ENCODE measurements at places on chromosomes 5 and 9.
A peak's percentile ranks its signal among the peaks of the same experiment; 100 is the strongest.

DNA sequence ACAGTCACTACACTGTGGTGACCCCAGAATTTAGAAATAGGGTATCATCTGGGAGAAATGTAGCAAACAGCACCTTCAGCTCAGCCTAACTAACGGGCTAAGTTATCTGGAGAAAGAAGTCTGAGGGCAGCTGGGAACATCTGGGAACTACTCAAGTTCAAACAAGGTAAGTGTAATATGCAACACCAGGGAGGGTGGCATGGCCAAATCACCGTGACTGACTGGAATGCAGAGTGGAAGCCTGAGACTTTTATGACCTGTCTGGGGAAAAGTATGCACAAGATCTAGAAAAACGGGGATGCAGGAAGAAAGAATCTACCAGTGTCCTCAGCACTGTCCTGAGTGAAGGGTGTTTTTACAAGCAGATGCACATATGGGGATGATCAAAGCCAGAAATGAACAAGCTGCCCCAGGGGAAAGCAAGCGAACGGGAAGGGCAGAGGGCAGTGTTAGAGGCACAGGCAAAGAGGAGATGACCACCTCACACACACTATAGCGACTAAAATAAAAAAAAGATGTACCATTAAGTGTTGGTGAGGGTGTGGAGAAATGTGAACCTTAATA lies 59.9 kb downstream of the SERINC5 start:
- DNase-seq = no peak

- DNase-seq = no peak
These were observed 183.9 kb downstream of the AUH start for GRCh38 chr9:91177661-91178280.

GRCh38 chr5:151107084-151107483 lies 26.2 kb upstream of the TNIP1 start:
- no peak for DNase-seq

DNA sequence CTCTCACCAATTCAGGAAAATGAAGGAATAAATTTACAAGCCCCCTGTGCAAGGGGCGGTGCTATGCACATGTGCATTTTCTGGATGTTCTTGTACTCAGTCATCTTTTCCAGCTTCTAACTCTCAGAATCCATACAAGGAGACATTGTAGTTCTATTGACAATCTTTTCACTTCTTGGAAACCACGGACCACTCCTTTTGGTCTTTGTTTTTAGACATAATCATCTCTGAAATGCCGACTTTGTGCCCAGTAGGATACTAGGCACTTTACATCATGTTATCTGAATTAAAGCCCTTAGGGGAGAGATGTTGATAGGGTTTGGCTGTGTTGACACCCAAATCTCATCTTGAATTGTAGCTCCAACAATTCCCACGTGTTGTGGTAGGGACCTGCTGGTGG lies 322.6 kb upstream of the WWC1 start:
- no peak for DNase-seq

- no peak for DNase-seq
These were observed 35.7 kb downstream of the NACC2 start for GRCh38 chr9:136059321-136059791.

DNA sequence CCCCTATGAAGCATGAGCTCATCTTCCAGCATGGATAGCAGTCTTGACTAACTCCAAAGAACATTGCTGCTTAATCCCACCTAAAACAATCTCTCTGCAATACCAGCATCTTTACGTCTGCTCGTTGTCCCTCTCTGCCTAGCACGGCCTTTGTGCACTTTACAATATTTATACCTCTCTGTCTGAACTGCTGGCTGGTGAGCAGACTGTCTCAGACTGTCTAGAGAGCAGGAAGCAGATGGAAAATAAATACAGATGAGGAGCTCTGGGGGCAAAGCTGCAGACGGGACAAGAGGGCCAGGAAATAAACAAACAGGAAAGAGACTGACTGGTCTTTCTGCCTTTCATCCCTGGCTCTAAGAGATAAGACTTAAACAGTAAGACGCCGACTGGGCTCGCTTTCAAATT lies 224.8 kb downstream of the ENC1 start:
- DNase-seq = no peak

- DNase-seq = no peak
These were observed 27.3 kb upstream of the TRIM14 start for GRCh38 chr9:98146101-98146991.

DNA sequence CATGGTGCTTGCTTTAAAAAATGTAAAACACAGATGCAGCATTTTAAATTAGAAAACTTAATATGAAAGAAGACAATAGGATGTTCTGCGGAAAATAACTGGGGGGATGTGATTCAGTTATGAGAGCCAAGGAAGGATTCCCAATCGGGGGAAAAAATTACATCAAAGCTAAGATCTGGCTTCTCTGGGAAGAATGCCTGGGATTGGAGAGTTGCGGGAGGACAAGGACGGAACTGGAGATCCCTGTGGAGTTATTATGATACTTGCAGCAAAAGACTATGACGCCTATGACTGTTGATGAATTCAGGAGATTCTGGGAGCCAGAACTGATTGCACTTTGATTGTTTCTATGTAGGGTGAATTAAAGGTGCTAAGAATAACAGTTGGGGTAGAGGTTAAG lies 24.6 kb downstream of the MTX3 start:
- no peak for DNase-seq

- peak; percentile 66 for DNase-seq
These were observed at the start of gene EMB for GRCh38 chr5:50440651-50441492. Gene EMB (minus strand): TSS chr5:50441288. CDS start chr5:50441151, 137 bp downstream.

DNA sequence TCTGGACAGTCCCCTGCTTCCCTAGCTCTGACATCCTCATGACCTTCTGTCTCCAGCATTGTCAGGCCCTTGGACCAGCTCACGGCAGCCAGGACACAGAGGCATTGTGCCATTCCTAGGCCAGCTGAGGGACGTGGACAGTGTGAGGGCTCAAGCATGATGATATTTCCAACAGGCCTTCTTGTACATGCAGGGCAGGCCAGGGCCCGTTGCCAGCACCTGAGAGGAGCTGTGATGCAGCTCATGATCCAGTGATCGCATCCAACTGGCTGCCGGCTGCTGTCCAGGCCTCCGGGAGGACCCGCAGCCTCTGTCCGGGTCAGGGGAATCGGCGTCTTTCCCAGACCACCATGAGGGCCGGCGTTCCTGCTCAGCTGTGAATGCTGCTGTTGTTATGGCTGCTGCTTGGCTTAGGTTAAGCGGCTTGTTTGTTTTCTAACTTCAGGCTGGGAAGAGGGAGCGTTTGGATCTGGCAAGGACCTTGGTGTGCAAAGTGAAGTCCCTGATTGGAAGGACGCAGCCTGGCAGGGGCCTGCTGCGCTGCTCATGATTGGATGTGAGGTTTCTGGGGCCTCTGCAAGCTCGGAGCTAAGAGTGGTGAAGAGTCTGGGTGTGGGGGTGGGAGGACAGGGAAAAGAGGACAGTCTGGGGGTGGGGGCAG lies 53.8 kb downstream of the PDZD2 start:
- DNase-seq = no peak
